ENCODE measurements at places on chromosomes 5 and 9.

- no peak for DNase-seq
Observed at GRCh38 chr9:79353856-79354520, 217.8 kb upstream of the TLE4 start.

DNA sequence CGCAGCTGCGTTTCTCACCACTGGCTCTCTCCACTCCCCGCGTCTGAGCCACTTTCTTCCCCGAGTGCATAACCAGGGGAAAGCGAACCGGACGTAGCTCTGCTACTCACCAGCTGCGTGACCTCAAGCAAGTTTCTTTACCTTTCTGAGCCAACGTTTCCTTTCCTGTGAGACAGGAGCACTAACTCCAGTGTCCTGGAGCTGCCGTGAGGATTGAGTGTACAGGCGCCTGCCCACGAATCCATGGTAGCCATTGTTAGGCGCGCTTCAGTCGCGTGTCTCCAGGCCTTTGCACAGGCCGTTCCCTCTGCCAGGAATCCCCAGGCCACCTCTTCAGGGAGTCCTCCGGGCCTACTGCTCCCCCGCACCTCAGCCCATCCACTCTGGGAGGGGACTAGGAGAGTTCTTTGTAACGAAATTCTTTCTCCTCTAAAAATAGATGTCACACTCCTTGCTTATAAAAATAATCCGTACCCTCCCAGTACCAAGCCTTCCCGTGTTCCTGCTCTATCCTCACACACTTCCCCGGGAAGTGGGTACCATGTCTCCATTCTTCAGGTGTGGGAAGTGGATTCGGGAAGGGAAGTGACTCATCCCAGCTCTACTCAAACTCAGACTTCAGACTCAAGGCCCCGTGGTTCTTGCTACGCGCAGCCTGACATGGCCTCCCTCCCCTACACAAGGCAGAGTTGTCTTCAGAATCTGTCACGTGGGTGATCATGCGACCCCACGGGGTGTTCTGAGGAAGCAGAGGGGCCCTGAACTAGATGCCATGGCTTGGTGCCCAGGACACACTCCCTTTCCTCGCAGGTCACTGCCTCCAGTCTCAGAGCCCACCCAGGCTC, 16.1 kb upstream of the CRB2 start:
- DNase-seq: peak; percentile 14

- no peak for DNase-seq
Observed at GRCh38 chr9:114897196-114897595, 33.2 kb downstream of the TNFSF8 start.

DNA sequence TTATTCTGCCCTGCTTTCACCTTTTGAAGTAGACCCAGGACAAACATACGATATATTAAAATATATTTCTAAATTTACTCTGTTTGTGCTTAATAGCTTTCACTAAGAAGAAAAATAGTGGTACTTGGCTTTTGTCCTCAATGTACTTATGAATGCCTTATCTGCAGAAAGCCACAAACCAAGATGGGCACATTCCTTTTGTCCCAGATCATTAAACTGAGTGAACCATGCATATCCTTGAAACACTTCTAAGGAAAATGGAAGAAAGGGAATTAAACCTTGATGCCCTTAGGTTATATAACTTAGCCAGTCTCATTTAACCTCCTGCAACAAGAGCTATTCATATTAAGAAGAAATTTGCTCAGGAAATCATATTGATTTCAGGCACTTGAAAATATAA, 553.8 kb upstream of the CDH9 start:
- DNase-seq: no peak

GRCh38 chr9:111599092-111599954, at the start of gene PTGR1:
Gene PTGR1, minus strand, starts transcription at chr9:111599647. Its CDS starts 2,225 bp downstream, at chr9:111597422.
- no peak for DNase-seq

DNA sequence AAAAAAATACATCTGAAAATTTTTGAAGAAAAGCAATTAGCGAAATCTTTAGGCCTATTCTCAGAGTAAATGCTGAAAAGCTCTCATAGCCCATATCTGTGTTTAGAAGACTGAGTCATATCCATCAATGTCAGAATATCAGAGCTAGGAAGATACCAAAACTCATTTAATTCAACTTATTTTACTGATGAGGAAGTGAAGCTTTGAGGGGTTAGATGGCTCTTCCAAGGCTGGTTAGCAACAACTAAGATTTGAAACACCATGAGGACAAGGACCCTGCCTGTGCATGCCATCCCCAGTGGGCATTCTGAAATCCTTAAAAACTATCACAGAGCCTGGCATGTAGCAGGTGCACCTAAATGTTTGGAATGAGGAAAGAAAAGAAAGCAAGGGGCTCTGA, 2.5 kb downstream of the FREM1 start:
- no peak for DNase-seq

GRCh38 chr5:83711982-83712601, 8.6 kb downstream of the HAPLN1 start:
- no peak for DNase-seq

GRCh38 chr5:28234356-28234968, 1196.1 kb upstream of the CDH9 start:
- DNase-seq: no peak

DNA sequence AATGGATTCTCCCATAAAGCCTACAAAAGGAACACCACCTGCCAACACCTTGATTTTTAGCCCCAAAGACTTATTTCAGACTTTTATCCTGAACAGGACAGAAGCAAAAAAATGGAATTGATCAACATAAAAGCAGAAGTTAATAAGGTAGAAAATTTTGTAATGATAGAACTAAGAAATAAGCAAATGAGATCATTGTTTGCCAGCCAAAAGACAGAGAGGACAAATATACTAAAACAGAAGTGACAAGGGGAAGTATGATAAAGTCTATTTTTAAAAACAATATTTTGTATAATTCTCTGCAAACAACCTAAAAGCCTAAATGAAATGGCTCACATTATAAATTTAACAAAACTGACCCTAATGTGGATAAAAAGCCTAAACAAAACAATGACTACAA, 110.5 kb upstream of the PRSS3 start:
- DNase-seq: no peak

DNA sequence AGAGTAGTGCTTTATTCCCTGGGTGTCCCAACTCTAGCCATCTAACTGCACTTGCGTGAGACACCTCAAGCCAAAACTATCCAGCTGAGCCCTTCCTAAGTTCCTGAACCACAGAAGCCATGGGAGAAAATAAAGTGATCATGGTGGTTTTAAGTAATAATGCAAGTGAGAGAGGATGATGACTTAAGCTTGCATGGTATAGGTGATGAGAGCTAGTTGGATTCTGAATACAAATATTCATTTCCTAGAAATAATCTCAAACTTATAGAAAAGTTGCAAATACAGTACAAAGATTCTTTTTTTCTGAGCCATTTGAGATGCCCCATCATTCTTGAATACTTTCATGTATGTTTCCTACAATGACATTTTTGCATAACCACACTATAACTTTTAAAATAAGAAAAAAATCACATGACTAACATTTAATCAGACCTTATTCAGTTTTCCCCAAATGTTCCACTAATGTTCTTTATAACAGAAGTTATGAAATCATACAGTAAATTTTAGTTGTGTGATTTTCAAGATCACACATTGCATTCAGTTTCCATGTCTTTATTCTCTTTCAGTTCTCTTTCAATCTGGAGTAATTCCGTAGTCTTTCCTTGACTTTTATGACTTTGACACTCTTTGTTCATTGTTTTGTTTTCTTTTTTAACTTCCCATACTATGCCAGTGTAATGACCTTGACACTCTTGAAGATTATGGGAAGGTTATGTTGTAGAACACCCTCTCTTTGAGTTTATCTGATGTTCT, 5.5 kb upstream of the AK3 start:
- no peak for DNase-seq

GRCh38 chr5:82359272-82359671, 81.1 kb upstream of the RPS23 start:
- no peak for DNase-seq

GRCh38 chr9:22103685-22104575, 94.8 kb upstream of the CDKN2B start:
- no peak for DNase-seq

GRCh38 chr9:76369583-76369982, 24.6 kb downstream of the RFK start:
- no peak for DNase-seq

DNA sequence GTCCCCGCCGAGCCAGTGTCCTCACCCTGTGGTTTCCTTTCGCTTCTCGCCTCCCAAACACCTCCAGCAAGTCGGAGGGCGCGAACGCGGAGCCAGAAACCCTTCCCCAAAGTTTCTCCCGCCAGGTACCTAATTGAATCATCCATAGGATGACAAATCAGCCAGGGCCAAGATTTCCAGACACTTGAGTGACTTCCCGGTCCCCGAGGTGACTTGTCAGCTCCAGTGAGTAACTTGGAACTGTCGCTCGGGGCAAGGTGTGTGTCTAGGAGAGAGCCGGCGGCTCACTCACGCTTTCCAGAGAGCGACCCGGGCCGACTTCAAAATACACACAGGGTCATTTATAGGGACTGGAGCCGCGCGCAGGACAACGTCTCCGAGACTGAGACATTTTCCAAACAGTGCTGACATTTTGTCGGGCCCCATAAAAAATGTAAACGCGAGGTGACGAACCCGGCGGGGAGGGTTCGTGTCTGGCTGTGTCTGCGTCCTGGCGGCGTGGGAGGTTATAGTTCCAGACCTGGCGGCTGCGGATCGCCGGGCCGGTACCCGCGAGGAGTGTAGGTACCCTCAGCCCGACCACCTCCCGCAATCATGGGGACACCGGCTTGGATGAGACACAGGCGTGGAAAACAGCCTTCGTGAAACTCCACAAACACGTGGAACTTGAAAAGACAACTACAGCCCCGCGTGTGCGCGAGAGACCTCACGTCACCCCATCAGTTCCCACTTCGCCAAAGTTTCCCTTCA, 1.4 kb downstream of the GLIS3 start:
- DNase-seq: no peak
